ENCODE measurements at places on chromosomes 6 and 20.
A peak's percentile ranks its signal among the peaks of the same experiment; 100 is the strongest.

GRCh38 chr6:38673397-38674165, 29.4 kb downstream of the GLO1 start:
- DNase-seq, result no peak

DNA sequence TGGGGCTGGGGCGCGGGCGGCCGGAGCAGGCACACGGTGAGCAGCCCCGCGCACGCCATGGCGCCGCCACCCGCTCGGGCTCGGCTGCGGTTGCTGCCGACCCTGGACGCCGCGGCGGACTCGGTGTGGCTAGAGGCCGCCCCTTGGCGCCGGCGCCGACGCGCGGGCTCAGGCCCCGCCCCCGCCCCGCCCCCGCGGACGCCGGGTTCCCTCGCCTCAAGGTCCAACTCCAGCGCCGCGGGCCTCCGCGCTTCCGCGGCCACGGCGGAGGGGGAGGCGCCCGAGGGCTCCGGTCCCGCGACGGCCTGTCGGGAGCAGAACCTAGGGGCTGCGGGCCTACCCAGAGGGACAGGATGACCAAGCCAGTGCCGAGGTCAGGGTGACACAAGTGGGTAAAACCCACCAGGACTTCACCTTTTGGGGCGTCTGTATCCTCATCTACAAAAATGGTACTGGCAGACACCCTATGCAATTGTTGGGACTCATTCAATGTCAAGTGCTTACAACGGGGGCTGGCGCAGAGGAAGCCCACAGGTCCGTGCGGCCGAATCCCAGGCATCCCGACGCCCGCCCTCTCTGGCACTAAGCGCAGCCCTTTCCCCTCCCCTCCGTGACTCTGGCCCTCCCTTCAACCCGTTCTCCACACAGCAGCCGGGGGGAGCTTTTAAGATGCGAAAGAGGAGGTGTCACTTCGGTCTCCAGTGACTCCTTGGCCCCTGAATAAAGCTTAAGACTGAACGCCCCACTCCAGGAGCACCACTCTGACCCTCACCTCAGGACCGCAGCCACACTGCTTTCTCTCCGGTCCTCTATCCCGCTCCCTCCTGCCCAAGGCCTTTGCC, at the start of gene NECAB3:
Gene NECAB3 (minus strand): TSS at position 135 of the 842 bp plus-strand sequence. CDS start 76 bp downstream, at position 59.
- peak; percentile 57 for DNase-seq

DNA sequence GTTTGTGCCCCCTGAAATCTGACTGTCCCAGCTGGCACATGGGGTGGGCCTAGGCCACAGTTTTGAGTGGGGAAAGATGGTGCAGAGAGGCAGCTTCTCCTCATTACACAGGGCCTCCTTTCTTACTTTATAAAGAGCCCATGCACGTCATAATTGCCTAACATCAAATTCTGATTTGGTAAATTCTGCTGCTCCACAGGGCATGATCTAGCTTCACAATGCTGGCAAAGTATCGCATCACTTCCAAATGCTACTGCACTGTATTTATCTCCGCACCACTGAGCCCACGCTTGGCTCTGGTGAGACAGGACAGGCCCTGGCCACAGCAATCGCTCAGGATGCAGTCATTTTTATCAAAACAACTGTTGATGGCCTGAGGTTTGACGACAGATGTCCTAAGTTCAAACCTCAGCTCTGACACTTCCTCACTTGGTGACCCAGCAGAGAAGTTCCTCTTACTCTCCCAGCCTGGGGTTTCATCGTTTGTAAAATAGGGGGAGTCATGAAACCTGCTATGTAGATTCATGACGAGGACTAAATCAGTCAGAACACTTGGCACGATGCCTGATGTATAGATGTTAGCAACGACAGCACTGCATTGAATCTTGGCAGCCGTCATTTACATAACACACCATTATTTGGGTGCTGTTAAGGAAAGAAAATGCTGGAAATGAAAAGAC, 187.9 kb downstream of the TTLL2 start:
- no peak for DNase-seq

- no peak for DNase-seq
These were observed 25.5 kb upstream of the ASXL1 start for GRCh38 chr20:32332614-32333013.

DNA sequence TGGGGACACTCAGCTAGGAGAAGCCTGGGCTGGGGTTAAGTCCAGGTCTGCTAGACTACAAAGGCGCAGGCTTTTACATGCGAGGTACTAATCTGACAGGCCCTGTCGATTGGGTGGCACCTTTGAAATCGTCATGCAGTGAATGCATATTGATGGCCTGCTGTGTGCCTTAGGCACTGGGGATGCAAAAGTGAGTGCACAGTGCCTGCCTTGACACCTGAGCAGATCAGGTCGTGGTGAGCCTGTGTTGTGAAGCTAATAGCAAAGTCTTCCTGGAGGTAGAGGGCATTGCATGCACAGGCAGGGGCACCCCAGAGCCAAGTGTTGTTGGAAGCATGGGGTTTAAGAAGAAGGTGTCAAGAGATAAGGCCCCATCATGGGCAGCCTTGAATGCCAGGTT, 16.9 kb downstream of the LRRC1 start:
- DNase-seq, result no peak

DNA sequence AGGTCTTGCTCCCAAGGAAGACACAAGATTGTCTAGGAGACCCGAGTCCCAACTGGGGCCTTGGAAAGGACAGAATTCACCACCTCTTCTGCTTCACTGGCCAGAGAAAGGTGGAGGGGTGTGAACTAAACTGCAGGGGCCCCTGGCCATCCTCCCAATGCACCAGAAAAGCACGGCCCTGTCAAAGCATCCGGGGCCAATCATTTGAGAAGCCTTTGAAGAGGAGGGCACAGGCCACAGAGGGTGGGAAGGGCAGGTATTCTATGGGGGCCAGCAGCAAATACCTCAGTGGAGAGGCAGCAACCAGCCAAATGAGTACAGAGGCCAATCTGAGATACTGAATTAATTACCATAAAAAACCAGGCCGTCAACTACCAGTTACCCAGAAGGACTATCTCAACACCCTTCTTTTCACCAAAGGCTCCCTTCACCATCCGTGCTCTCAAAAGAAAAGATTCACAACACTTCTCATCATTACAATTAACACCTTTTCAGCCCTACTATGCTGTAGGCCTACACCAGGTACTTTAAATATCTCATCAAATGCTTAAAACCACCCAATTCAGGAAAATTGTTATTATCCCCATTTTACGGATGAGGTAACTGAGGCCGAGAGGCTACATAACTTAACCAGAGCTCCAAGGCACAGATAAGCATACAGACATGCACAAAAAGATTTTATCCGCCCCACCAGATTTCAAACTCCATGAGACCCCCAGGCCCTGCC, 50.7 kb downstream of the TRERF1 start:
- no peak for DNase-seq

- DNase-seq, result no peak
These were observed 9.3 kb downstream of the FKBP5 start for GRCh38 chr6:35679399-35679798.

DNA sequence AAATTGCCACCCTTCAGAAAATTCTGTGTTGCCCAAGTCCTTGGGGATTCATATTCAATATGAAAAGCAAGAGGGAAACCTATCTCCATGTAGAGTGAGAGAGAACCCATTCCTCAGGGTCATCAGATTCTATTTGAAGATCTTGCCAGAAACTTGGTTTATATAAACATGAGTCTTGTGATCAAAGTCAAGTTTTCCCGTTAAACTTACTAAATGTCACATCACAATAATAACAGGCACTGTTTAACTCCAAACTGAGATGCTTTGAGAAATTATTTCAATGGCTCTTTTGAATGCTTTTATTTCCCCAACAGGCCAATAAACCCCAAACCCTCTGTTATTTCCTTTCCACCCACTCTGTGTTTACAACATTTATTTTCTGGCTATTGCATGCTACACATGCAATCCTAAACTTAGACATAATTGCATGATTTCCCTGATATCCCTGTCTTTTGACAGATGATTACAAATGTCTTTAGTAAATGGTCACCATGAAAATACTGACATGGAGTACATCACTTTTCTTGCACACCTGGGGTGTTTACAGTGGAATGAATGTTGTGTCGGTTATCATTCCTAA, 31.1 kb upstream of the SSTR4 start:
- no peak for DNase-seq

DNA sequence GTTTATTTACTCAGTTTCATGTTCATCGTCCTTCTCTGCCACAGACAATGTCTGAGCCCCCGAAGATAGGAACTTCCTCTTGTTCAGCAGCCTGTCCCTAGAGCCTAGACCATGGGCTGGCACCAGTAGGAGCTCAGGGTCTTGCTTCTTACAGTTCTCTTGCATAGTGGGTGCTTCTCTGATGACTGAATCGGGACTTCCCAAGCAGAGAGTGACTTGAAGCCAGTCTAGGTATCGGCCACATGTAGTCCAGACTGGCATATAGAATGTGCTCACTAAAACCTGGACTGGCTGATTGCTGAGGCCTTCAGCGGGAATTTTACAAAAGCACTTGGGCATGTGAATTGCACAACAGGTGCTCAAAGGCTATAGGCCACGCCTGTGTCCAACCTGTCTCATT, 52.0 kb downstream of the PRDM1 start:
- DNase-seq, result no peak

- DNase-seq, result no peak
These were observed 9.3 kb upstream of the TXNDC5 start for GRCh38 chr6:7919871-7920270.

- DNase-seq, result no peak
These were observed 23.3 kb downstream of the ARFGEF2 start for GRCh38 chr20:48944663-48945297.

GRCh38 chr6:138215093-138215782, 3.1 kb downstream of the PBOV1 start:
- no peak for DNase-seq

DNA sequence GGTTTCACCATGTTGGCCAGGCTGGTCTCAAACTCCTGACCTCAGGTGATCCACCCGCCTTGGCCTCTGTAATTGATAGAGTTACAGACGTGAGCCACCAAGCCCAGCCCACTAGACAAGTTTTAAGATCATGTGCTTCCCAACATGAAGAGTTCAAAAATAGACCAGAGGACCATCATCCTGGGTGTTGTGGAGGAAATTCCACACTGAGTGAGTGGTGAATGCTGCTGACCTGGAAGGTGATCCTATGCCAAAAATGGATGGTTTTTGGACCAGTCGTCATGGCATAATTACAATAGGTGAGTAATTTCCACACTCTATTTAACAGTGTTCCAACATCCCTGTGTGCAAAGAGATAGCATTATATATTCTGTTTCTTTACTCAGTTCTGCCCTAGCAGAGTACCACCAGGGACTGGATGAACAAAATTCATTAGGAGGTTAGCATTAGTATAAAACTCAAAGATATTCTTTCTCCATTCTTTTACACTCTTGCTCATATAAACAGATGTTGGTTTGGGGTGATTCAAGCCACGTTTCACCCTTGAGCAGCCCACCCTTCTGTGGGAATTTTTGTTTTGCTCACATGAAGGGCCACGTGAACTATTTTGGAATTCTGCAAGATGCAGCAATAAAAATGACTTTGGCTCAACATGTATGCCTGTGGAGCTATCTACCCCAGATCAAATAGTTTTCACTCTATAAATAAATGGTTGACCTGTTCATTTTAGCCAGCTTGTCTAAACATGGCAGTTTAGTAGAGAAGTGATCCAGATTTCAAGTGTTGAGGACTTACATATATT, 206.2 kb upstream of the TCF21 start:
- DNase-seq, result no peak

- DNase-seq, result no peak
These were observed 71.2 kb downstream of the HIVEP1 start for GRCh38 chr6:12083302-12083701.

DNA sequence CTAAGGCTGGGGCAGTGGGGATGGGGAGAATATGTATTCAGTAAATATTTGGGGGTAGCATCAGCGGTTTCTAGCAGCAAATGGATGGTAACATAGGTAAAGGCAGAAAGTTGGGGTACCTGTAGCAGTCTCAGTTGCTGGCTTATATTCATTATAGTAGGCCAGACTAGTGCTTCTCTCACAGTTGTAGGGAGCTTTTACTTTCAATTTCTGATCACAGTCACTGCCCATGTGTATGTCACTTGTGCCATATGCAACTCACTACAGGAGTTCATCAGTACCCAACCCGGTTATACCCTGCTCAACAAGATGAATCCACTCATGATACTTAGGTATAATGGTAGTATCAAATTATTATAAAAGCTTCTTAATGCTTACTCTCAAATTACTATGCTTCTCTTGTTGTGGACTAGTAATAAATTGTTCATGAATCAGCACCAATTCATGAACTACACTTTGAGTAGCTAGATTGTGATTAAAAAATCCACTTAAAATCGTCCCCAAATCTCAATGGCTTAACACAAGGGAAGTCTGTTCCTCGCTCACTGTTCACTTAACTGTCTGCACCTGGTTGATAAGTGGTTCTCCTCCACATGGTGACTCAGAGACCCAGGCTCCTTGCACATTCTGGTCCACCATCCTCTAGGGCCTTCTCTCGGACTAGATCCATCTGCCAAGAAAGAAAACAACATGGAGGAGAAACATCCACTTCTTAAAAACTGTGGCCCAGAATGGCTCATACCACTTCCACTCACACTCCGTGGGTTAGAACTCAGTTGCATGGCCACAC, 31.3 kb upstream of the MYLIP start:
- no peak for DNase-seq

- no peak for DNase-seq
These were observed 41.4 kb downstream of the MYT1 start for GRCh38 chr20:64205611-64206026.

DNA sequence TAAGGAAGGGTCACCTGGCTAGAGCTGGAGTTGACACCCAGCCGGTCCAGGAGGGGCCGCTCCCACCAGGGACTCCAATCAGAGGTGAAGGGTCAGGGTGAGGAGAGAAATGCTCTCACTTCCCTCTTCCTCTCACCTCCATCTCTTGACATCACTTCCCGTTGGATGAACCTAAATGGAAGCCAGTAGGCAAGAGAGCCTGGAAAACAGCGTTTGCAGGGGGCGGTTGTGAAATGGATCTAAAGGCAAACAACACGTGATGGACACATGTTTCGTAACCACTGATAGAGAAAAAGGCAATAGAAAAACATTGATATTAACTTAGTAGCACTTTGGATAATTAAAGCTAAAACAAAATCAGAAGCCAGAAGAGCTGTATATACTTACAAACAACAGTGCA, 105.6 kb upstream of the FOXA2 start:
- no peak for DNase-seq

- peak; percentile 18 for DNase-seq
These were observed 599.4 kb upstream of the CITED2 start for GRCh38 chr6:139973669-139974344.

DNA sequence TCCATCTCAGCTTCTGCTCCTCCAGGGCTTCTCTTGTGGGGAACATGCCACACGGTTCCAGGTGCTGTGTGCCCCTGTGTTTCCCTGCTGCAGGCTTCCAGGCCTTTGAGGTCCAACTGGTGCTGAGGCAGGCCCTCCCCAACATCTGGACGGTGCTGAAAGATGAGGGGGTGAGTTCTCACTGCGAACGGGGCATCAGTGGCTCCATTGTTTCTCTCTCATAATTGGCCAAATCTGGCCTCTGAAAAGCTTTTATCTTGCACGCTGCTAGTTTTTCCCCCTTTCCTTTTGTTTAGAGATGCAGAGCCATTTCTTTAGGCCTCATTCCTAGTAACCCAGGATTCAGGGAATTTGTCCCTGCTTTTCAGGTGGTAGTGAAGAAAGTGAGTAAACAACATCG, 8.6 kb downstream of the PNLDC1 start:
- no peak for DNase-seq

- no peak for DNase-seq
These were observed 370.9 kb upstream of the SOX4 start for GRCh38 chr6:21222656-21223055.

GRCh38 chr6:41487860-41488432, 58.2 kb upstream of the FOXP4 start:
- DNase-seq, result no peak

- DNase-seq, result no peak
These were observed 284.8 kb downstream of the SMOC2 start for GRCh38 chr6:168725802-168726201.

- DNase-seq, result no peak
These were observed 9.2 kb downstream of the POU3F2 start for GRCh38 chr6:98843271-98844243.

Measured in DMS 273 treated with DMSO at 0.1 percent for 48 hours (cell line).